Activated CD4-positive, alpha-beta T cell treated with anti-CD3 and anti-CD28 coated beads for 36 hours (primary cell): ENCODE measurements at places on chromosomes 11 and 22.

DNA sequence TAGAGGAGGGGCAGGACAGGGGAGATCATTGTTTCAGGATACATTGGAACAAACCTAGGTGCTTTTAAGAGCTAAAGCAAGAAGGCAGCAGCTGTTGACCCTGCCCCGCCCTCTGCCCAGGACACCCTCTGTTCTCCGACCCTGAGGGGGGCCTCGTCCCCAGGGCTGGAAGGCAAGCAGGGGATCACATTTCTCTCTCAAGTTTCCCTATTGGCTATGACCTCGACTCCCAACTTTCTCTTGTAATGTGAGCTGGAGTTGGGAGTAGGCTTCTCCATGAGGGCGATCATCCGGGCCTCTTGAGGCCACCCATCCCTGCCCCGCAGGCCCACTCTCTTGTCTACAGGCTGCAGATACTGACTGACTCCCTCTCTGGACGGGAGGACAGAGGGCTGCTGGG lies 37.7 kb downstream of the DSCAML1 start:
- no peak for DNase-seq

DNA sequence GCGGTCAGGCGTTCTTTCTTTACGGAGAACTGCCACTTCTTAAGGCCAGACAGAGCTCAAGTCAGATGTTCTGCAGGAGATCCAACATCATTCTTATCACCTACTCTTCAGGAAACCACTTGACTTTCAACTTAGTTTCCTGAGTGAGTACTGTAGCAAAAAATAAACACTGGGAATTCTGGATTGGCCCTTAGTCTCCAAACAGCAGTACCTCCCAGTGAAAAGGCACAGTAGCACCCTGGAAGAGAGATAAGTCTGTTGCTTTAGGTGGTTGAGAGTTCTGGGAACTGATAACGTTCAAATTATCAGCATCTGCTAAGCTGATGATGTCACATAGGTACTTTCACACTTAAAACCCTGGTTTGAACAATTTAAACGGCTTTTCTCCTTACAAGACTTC lies 971.8 kb upstream of the TENM4 start:
- DNase-seq: no peak

- DNase-seq: peak; percentile 55
These were observed at the start of gene CELSR1 for GRCh38 chr22:46537225-46537945. Gene CELSR1, minus strand, starts transcription at chr22:46537620. Its CDS starts 450 bp downstream, at chr22:46537170.

- no peak for DNase-seq
These were observed 100.8 kb upstream of the TTC12 start for GRCh38 chr11:113213549-113213948.

DNA sequence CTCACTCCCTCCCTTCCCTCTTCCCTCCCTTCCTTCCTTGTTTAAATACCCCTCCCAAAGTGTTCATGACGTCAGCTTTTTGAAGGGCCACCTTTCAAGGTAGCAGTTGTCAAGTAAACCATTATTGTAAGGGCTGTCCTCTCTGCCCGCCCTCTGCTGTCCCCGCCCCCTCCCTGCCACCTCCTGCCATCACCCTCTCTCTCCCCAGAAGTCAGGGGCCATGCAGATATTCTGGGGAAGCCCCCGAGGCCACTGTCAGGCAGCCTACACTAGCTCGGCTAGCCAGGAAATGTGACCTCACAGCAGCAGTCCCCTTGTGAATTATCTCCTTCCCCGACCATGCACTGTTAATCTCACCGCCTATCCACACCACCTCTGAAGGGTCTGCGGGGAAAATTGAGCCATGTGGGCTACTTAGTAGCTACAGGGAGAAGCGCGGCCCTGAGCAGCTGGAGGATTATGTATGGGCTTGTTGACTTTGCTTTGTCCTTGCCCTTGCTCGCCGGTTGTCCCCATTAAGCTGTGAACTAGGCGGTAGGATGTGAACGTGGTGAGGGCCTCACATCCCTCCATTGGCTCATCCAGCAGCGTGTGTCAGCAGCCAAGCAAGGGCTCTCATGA lies 42.1 kb upstream of the ATXN10 start:
- DNase-seq: no peak

GRCh38 chr11:57481915-57482781 lies 21.8 kb downstream of the RTN4RL2 start:
- no peak for DNase-seq

GRCh38 chr22:35170716-35171697 lies 86.3 kb upstream of the HMGXB4 start:
- no peak for DNase-seq

- DNase-seq: no peak
These were observed 764.8 kb upstream of the LUZP2 start for GRCh38 chr11:23732026-23732425.

DNA sequence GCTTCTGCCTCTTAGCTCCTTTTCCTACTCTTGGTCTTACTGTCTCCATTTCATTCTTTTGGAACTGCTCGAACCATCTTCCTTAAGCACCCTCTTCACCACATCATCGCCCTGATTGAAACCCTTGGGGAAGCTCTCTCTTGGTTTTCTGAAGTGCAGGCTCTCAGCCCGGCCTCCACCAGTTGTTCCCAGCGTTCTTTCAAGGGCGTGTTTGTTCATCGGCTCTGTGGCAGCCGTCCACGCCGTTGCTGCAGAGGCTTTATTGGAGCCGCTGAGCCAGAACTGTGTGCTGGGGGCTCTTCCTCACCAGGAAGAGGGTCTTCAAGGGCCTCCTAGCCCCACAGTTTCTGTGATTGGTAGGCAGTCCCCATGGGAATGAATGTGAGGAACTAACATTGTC lies 214.1 kb downstream of the TBC1D22A start:
- no peak for DNase-seq

GRCh38 chr22:50376085-50376651 lies 33.0 kb downstream of the PPP6R2 start:
- peak; percentile 20 for DNase-seq

GRCh38 chr22:17403906-17404305 lies 34.6 kb downstream of the CECR2 start:
- DNase-seq: no peak

- no peak for DNase-seq
These were observed 5.4 kb upstream of the TMPRSS4 start for GRCh38 chr11:118071416-118072030.

DNA sequence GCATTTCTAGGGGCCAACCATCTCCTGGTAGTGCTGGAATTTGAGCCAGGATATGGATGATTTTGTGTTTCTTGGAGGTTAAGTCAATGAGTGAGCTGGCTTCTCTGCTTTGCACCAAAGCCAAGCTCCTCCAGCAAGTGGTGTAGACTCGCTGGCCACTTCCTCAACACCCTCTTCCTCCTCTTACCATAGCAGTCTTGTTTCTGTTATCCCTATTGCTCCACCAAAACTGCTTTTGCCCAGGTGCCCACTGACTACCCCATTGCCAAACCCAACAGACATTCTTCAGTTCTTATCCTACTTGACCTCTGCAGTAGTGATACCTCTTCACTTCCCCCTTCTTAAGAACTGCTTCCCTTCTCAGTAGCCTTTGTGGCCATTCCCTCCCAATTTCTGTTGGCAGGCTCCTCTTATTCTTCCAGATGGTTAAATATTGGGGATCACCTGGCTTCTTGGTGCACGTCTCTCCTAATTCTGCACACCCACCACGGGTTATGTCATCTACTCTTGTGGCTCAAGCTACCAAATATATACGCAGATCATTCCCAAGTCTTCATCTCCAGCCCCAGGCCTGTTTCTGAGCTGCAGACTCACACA lies 7.0 kb upstream of the PRG2 start:
- no peak for DNase-seq

DNA sequence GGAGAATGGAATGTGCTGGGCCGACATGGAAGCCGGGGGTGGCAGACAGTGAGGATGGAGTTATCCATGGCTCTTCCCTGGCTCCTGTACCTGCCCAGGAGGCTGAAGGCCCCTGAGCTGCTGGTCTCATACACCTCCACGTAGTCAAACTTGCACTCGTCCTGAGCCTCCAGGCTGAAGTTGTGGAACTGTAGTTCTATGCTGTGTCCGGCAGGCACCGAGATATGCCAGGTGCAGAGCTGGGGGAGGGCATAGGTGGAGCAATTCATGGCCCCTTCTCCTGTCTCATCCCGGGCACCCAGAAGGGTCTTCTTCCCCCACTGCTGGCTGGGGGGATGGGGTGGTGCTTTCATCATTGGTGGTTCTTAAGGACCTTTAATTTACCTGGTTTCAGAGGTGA lies 2.8 kb downstream of the MFRP start:
- DNase-seq: no peak

DNA sequence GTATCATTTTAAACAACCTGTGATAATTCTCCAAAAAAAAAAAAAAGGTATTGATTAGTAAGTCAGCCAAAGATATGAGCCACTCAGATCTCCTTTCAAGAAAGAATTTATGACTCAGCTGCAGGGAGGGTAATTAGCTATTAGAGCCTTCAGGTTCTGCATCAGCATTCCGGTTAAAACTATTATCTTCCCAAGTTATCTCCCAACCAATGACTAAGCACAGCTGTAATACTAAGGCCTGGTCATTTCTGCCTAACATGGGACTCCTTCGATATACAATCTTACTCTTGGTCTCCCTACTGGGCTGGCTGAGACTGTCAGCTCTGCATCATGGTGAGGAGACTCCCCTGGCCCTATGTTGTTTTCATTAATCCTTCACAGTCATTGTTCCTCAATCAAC lies 60.4 kb downstream of the SBF2 start:
- no peak for DNase-seq

- DNase-seq: no peak
These were observed 145.1 kb downstream of the TBC1D22A start for GRCh38 chr22:46907241-46908215.

GRCh38 chr11:35620795-35621194 lies 2.5 kb downstream of the FJX1 start:
- DNase-seq: no peak

GRCh38 chr11:117931971-117932370 lies 2.8 kb upstream of the TMPRSS13 start:
- peak; percentile 85 for DNase-seq

DNA sequence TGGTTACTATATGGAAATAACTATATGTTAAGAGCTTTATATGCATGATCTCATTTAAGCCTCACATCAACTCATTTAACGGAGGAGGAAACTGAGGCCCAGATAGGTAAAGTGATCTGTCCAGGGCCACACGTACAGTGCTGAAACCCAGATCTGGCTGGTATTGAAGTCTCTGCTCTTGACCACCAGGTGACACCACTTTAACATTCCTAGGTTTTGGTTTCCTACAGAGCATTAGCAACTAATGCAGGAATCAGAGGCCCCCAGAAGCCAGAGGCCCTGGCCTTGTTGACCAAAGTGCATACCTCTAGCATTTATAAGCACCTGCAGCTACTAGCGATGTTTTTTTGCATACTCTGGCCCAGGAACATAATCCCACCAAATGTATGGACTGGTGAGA lies 12.9 kb upstream of the LIMK2 start:
- no peak for DNase-seq

GRCh38 chr11:45457649-45458048 lies 171.5 kb upstream of the SYT13 start:
- DNase-seq: no peak

DNA sequence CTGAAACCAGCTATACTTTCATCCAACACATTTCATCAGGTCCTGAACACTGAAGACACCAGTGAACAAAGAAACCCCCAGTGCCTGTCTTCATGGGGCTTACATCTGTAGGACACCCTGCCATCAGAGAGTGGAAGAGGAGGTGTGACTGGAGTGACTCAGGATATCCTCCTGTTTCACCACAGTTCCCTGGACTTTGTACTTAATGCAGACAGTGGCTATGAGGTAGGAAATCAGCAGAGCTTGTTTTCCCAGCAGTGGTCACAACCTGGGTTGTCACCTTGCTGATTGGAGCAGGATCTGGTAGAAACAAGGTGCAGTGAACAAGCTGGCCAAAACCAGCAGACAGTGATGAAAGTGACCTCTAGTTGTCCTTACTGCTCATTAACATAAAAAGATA lies 128.8 kb downstream of the KIRREL3 start:
- DNase-seq: no peak

DNA sequence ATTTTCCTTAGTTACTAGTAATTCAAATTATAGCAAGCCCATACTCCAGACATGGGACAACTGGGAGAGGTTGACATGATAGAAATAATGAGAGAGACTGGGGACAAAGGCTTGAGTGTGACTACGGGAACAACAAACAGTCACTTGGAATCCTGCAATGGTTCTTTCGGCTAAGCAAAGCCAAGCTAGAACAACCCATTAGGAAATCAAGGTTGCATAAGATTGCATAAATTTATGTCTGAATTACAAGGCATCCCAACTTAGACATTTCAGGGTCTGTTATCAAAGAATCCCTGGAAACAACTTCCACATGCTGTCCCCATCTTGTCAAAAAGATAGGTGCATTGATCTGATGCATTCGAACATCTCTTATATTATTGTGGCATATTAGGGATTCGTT lies 10.2 kb upstream of the NRGN start:
- no peak for DNase-seq

DNA sequence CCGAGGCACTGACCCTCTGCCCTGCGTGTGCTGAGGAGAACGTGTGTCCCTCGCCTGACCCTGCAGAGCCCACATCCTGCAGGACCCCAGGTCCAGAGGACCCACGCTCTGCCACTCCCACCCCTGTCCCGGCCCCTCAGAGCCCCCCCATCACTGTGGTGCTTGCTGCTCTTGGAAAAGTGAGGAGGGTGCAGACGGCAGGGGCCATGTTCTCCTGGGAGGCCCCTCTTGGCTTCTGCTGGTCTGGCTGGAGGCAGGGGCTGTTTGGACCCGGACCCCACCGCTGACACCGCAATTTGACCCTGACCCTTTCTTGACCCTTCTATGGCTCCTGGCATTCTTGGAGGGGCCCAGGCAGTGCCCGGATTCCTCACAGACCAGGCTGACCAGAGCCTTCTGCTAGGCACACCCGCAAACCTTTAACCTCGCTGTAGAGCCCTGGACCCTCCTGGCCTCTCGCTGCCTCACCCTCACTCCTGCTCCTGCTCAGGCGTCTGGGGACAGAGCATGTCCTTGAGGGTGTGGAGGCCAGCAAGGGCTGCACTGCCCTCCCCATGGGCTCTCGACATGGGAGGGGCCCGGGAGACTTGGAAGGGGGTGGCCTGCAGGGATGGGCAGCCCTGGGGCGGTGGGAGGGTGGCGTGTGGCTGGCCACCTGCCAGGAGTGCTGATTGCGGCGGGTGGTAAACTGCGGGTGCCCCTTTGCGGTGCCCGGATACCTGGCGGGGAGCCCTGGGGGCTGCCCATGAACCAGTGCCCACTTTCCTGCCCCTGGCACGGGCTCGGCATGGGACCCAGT lies 37.0 kb upstream of the MUC5AC start:
- peak; percentile 3 for DNase-seq

GRCh38 chr11:45048870-45049691 lies 97.4 kb upstream of the PRDM11 start:
- DNase-seq: no peak

DNA sequence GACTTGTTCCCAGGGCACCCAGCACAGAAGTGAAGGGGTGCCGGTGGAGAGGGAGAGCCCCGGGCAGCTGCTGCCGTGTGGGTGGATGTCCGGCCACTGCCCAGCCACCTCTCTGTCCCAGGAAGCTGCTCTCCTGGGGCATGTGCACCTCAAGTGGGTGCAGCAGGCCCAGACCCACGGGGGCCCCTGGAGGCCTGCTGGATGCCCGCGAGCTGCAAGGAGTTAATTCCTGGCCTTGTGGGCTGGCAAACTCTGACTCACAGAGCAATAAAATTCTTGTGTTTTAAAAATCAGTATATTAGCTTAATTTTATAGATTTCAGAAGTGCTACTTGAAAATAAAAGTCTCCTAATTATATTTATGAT lies 37.4 kb upstream of the KCNQ1OT1 start:
- no peak for DNase-seq
